ENCODE measurements at places on chromosomes 3 and 15.
A peak's percentile ranks its signal among the peaks of the same experiment; 100 is the strongest.

- no peak for DNase-seq
Observed at GRCh38 chr3:113712129-113712528, 15.7 kb upstream of the USF3 start.

DNA sequence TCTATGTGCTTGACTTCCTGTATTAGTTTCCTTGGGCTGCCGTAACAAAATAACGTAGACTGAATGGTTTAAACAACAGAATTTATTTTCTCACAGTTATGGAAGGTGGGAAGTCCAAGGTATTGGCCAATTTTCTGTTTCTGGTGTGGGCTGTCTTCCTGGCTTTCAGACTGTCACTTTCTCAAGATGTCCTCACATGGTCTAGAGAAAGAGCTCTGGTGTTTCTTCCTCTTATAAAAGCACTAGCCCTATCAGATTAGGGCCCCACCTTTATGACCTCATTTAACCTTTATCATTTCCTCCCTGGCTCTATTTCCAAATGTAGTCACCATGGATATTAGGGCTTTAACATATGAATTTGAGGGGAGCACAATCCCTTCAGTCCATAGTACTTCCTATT lies 54.6 kb downstream of the SPRED1 start:
- DNase-seq: no peak

DNA sequence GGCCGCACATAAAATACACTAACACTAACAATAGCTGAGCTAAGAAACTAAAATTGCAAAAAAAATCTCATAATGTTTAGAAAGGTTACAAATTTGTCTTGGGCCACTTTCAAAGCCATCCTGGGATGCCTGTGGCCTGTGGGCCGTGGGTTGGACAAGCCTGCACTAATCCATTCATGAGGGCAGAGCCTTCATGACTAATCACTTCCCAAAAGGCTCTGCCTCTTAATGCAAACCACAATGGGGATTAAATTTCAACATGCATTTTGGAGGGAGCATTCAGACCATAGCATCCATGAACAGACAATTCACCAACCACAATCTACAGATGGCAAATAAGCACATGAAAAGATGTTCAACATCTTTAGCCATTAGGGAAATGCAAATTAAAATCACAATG lies 128.2 kb downstream of the SUCLG2 start:
- DNase-seq: peak; percentile 86

- DNase-seq: no peak
Observed at GRCh38 chr3:72974956-72975355, 21.7 kb upstream of the PPP4R2 start.

- DNase-seq: no peak
Observed at GRCh38 chr3:111112913-111113312, 41.3 kb downstream of the NECTIN3 start.

DNA sequence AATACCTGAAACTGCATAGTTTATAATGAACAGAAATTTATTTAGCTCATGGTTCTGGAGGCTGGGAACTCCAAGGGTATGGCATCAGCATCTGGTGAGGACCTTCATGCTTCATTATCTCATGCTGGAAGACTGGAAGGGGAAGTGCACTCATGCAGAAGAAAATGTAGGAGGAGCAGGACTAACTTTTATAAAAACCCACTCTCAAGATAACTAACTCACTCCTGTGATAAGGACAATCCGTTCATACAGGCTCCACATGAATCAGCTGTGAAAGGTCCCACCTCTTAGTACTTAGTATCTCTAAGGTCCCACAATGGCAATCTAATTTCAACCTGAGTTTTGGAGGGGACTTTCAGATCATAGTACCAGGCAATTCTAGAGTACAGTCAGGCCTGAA lies 33.6 kb upstream of the APH1B start:
- DNase-seq: no peak

DNA sequence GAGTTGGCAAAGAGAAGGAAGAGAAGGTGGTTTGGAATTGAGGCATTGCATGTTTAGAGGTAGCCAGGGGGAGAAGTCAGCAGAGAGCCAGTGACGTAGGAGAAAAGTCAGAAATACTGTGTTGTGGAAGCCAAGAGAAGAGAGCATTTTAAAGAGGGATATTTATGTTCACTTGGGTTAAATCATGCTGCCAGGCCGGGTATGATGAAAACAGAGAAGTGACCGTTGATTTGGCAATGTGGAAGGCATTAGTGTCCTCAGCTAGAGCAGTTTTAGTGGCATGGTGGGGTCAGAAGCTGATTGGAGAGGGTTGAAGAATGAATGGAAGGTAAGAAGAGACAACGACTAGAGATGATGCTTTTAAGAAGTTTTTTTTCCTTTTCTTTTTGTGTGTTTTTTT lies 24.5 kb downstream of the RASA2 start:
- no peak for DNase-seq

DNA sequence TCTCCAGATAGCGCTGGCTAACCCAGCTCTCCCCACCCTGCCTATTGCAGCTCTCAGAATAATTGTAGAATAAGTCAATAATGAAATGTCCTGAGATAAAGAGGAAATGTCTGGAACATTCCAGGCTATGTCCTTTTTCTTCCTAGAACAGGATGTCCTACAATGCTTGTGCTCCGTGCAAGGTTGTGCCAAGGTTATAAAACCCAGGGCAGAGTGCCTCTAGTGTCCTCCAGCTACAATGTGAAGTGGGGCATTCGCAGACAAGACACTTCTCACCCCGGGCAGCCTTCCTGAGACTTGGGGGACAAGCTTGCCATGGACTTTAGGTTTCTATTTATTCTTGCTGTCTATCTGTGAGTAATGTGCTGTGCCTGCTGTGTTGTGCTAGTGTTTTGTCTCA lies 900.6 kb downstream of the TUSC7 start:
- no peak for DNase-seq

- peak; percentile 94 for DNase-seq
Observed at GRCh38 chr3:123642182-123642956, 57.5 kb upstream of the HACD2 start.

DNA sequence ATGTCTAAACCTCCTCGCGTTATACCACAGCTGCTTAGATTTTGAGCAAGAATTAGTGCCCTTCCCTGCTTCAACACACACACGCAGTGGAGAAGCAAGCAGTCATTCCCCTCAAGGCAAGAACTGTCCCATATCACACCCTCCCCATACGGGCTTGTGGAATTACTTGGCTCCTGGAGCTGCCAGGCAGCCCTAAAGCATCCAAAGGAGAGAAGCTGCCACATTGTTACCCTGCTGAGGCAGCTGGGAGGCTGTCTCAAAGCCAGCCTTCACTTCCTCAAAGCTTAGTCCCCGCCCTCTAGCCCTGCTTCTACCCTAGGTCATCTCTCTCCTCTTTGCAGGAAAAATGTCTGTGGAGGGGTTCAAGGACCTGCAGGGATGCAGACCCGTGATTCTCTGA lies 153.4 kb downstream of the RORA start:
- no peak for DNase-seq

Data from HFF-Myc (cell line).